PC-3 (cell line): ENCODE measurements at places on chromosomes 16 and 17. TPM values are rescaled to one million over a fixed set of nuclear protein-coding genes. Genes with fewer than 3 reads are reported as not detected.

GRCh38 chr16:1545044-1546040 lies 11.9 kb downstream of the TMEM204 start:
- no peak overlapping the region for H3K4me3 ChIP-seq
- DNase-seq: no peak
- no peaks in the 10 kb centered on the region for H3K36me3 ChIP-seq
- H3K27me3 ChIP-seq: no peaks in the 10 kb centered on the region
- peaks cover 26% of the 10 kb centered on the region for H3K4me1 ChIP-seq

GPRC5C gene
- total RNA-seq: 209 and 210 TPM in 2 replicates

GRCh38 chr16:79601092-79601930 lies 774 bp upstream of the MAF start:
- peaks cover 71% of the 10 kb centered on the region for H3K27me3 ChIP-seq
- DNase-seq: no peak
- no peaks in the 10 kb centered on the region for H3K36me3 ChIP-seq

GRCh38 chr16:3029491-3030221 lies 5.8 kb downstream of the THOC6 start:
- H3K36me3 ChIP-seq: no peaks in the 10 kb centered on the region
- H3K27ac ChIP-seq: no peak overlapping the region
- no peaks in the 10 kb centered on the region for H3K27me3 ChIP-seq
- no peak overlapping the region for H3K4me3 ChIP-seq
- H3K4me1 ChIP-seq: peaks cover 21% of the 10 kb centered on the region
- no peak for DNase-seq

DNA sequence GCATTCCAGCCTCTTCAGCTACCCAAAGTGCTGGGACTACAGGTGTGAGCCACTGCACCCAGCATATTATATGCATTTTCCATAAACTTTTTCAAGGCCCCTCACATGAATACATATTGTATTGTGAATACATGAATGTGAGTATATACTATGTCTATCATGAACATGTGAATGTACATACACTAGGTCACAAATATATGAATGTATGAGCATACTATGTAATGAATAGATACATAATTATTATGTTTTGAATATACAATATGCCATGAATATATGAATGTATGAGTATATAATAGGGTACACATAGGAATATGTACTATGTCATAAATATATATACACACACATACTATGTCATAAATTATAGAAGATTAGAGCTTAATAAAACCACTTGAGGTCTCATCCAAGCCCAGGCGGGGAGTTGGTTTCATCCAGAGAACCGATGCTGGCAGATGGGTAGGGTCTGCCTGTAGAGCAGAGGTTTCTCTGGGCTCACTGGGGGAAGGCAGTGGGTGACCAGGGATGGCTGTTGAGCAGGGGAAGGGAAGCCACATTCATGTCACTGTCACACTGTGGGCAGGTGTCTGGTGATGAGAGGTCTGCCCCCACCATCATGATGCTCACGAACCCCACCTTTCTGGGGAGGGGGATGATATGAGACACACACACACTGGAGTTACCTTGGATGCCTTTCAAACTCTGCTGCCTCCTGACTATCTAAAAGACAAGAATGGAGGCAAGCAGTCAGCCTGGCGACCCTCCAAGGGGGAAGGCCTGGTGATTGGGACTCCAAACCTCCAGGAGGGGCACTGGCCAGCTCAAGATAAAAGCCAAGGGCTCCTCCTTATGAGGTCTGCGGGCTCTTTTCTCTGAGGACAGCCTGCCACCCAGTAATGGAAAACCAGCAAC lies 7.3 kb downstream of the C16orf95 start:
- H3K27me3 ChIP-seq: no peaks in the 10 kb centered on the region
- DNase-seq: no peak
- no peak overlapping the region for H3K27ac ChIP-seq
- no peak overlapping the region for H3K4me3 ChIP-seq

- H3K4me3 ChIP-seq: no peak overlapping the region
- H3K27ac ChIP-seq: no peak overlapping the region
- DNase-seq: no peak
- H3K27me3 ChIP-seq: no peaks in the 10 kb centered on the region
Observed at GRCh38 chr16:84775262-84775810, 44.4 kb upstream of the CRISPLD2 start.

GRCh38 chr17:2899906-2900305 lies 103.7 kb downstream of the RAP1GAP2 start:
- no peak for DNase-seq
- no peaks in the 10 kb centered on the region for H3K36me3 ChIP-seq
- H3K27ac ChIP-seq: no peak overlapping the region
- no peak overlapping the region for H3K4me3 ChIP-seq
- H3K27me3 ChIP-seq: no peaks in the 10 kb centered on the region

GRCh38 chr16:8847623-8848022 lies 21.2 kb downstream of the CARHSP1 start:
- H3K27ac ChIP-seq: no peak overlapping the region
- peaks cover 7% of the 10 kb centered on the region; the same call in 1 of the 2 replicates for H3K36me3 ChIP-seq
- peaks cover 28% of the 10 kb centered on the region for H3K4me1 ChIP-seq
- no peak for DNase-seq
- H3K4me3 ChIP-seq: no peak overlapping the region
